RWPE1 (cell line): ENCODE measurements at places on chromosomes 5 and 9.

DNA sequence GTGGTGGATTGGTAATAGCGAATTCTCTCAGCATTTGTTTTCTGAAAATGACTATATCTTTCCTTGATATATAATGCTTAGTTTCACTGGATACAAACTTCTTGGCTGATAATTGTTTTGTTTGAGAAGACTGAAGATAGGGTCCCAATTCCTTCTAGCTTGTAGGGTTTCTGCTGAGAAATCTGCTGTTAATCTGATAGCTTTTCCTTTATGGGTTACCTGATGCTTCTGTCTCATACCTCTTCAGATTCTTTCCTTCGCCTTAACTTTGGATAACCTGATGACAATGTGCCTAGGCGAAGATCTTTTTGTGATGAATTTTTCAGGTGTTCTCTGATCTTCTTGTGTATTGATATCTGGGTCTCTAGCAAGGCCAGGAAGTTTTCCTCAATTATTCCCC is 94.7 kb upstream of the ACO1 start:
- no peak for DNase-seq

DNA sequence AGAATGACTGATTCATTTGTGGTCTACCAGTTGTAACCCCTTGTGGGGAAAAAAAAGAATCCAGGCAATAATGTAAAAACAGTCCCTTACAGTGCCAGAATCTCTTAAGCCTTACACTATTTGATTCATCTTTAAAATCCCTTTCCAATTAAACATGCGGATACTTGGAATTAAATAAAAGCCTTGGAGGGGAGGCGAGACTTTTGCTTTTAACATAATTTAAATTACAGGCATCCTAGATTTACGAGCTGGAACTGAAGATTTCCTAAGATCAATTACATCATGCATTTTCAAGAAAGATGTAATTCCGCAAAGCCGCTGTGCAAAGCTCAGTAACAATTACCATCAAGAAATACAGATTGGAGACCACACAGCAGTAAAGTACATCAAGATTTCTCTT is 370.2 kb downstream of the MTRR start:
- DNase-seq, result no peak

DNA sequence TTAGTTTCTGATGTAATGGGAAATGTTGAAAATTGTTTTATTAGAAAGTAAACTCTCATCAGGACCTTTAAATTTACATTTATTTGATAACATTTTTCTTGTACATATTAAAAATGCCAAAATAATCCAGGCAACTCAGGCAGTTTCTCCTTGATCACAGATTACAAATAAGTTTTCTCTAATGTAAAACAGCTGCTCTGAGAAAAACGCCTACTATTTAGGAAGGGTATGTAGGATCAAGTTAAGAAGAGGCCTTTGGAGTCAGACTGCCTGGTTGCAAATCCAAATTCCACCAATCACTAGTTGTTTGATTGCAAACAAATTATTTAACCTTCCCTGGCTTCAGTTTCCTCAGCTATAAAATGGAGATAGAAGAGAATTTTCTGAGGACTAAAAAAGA is 610.8 kb downstream of the PDE4D start:
- DNase-seq, result no peak

DNA sequence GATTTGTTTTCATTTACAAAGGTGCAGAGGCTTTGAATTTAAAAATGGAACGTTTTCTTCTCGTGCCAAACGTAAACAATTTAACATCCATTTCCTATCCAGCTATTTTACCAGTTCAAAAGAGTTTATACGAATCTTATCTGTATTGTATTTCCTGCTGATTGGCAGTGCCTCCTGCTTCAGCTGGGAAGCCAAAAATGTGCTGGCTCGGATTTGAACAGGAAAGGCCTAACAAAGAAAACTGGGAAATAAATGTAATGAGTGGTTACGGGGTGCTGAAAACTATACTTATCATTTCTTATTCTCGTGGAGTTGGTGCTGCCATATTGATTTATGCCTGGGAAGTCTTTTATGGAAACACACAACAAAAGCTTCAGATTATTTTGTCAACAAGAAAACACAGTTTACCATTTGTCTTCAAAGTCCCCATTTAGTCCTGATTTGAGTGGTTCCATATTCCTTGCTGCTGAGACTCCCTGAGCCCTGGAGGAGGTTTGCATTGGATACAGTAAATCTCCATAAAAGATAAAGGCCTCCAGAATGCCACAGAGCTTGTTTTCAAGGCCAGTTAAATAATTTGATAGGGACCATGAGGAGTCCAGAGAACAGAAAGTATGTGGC is 507.4 kb downstream of the RASEF start:
- no peak for DNase-seq

DNA sequence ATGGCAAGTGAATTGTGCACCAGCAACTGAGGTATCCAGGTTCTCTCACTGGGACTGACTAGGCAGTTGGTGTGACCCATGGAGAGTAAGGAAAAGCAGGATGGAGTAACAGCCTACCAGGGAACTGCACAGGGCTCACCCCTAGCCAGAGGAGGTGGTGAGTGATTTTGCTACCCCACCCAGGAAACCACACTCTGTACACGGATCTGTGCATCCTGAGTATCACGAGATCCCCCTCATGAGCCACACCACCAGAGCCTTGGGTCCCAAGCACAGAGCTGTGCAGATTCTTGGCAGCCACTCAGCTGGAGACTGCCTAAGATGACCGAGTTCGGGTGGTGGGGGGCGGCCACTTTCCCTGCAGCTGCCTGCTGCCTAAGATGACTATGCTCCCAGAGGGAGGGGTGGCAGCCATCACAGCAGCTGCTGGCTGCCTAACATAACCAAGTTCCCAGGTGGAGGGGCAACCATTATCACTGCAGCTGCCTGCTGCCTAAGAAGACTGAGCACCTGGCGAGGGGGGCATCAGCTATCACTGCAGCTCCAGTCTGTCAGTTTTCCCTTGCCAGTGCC is 48.4 kb upstream of the EFNA5 start:
- no peak for DNase-seq

DNA sequence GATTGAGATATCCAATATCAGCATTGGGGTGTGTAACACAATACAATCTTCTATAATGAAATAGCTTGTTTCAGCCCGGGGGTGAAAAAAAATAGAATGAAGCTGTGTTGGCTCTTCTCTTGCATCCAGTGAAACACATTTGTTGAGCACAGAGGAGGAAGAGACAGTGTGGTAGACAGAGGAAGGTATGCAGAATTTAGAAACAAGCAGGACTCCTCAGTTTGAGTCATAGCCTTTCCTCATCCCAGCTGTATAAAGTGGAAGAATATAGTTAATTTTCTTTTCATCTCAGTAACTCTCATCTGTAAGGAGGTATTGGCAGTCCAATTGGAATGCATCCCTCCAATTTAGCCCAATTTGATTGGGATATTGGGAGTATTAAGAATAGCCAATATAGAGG is 302.2 kb upstream of the VLDLR start:
- DNase-seq, result no peak

GRCh38 chr5:144453753-144454152 is 283.1 kb downstream of the KCTD16 start:
- DNase-seq, result no peak

GRCh38 chr5:16781828-16782626 is 154.1 kb downstream of the MYO10 start:
- no peak for DNase-seq

- no peak for DNase-seq
These were observed 86.7 kb upstream of the PCA3 start for GRCh38 chr9:76677481-76678055.

DNA sequence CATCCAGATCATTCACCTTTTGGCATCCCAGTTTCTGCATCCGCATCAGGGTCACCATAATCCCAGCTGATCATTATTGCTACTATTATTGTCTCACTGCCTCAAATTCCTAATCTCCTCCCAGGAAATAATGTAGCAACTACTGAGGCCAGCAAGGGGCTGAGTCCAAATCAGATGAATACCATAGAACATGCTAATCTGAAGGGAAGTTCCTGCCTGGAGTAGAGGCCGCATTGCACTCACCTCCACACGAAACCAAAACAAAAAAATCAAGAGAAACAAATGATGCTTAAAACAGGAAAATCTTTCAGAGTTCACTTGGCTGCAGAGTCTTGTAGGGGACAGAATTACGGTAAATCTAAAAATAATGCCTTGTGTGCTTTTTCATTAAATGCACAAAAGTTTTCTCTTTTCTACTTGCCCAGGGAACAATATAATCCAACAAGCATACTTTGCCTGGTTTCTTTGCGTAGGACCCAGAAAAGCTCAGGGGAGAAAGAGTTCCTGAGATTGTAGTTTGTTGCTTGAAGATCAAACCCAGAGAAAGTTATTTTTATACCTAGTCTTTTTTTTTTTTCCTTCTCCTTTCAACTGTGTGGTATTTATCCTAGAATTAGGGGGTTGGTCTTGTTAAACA is 87.7 kb upstream of the KLF4 start:
- DNase-seq, result no peak

DNA sequence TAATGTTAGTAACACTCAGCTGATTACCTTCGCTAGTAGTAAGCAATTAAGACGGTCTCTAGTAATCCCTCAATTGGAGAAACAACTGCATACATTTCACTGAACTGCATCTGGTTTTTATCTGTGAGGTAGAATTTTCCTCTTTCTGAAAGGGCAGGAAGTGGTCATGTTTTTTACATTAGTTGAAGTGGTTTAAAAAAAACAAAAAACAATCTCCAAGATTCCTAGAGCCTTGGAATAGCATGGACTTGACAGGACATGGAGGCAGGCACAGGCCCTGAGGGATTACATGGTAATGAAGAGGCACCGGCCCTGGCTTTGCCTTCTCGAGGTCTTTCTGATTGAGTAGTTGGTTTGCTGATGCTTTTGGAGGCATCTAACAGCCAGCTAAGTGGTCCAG is 25.8 kb downstream of the THBS4 start:
- DNase-seq, result no peak

DNA sequence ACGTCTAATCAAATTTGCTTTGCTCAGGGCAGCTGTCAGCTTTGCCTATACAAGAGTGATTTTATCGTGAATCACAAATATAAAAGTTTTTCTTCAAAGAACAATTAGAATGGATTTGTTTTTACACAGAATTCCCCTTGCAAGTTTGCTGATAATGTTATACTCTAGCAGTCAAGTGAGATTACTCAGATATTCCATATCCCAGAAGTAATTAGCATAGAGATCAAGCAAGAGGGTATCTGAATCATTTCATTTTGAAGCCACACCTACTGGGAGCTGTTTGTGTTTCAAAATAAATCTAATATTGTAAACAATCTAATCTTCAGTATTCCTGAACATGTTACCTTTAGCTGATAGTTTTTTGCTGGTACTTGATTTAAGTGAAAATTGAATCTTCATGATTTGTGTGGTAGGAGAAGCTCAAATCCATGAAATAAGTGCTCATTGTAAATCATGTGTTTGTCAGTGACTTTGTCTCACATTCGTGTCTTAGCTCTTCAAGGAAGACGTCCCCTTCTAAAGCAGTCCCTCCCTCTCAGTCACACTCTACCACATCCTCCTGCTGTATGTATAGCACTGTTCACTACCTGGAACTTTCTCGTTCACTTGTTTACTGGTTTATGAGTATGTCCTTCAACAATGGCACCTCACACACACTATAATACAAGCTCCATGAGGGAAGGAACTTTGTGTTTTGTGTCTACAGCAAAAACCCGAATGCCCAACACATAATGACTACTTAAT is 3.3 kb upstream of the TTC39B start:
- DNase-seq, result no peak

DNA sequence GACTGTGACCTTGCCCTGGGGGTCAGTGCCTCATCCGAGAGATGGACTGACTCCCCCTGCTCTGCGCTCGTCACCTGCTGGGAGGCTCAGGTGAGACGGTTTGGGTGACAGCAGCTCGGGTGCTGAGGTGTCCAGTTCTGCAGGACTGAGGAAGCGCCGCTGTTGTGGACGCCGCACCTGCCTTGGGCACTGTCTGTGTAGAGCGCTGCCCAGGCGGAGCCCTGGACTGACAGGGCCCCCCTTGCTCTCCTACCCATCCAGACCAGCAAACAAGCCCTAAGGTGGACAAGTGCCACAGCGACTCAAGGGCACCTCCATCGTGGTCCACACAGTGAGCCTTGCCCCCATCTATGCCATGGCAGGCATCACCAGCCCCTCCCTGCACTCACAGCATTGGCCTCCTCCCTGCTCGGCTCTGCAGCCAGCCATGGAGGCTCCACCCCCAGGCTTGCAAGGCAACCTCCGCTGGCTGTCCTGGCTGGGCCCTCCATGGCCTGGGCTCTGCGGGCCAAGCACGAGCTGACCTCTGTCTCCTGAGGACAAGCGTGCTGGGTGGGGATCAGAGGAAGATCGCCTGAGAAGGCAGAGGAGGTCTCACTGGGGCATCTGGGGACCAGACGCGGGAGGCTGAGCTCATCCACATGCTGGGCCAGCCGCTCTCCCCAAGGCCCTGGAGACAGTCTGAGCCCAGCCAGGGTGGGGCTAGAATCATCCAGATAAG is 87.1 kb upstream of the COL5A1 start:
- DNase-seq, result no peak

GRCh38 chr9:136532799-136533774 is 12.8 kb downstream of the NOTCH1 start:
- DNase-seq, result no peak

DNA sequence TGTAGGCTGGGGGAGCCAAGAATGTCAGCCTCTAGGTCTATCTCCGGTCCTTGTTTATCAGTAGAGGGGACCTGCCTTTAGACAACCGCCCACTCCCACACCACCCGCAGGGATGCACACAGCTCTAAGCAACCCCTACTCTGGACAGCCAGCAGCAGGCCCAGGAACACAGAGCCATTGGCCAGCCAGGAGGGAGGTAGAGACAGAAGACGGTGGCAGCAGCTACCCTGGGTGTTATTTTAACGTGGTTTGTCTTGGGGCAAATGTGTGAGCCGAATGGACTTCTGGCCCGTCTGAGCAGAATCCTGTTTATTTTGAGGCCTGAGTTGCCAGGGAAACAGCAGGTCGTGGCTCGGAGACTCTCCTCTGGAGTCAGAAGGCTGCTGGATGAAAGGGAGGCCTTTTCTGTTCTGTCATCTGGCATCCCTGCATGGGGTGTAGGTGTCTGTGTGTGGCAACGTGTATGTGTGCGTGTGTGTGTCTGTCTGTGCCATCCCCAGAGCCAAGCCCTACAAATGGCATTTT is 382 bp upstream of the FGF1 start:
- peak; percentile 58 for DNase-seq

DNA sequence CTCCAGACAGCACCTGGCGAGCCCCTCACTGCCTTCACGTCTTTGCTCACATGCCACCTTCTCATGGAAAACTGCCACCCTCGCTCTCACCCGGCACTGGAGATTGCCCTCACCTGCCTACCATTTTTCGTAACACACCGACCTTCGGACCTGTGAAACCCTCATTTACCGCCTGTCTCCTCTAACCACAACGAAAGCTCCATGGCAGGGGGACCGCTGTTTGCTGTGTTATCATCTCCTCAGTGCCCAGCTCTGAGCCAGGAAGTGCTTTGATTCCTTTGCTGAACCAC is 109.2 kb upstream of the PHYKPL start:
- DNase-seq, result no peak

- no peak for DNase-seq
These were observed 629.2 kb downstream of the BNC2 start for GRCh38 chr9:16241231-16241630.
